ENCODE measurements at places on chromosomes 12 and 14. TPM values are rescaled to one million over a fixed set of nuclear protein-coding genes. Genes with fewer than 3 reads are reported as not detected.

EIF2S1 gene
- polyA plus RNA-seq: 85.2 TPM

GLRX5 gene
- polyA plus RNA-seq: 56.7 TPM

SYCP3 gene
- 1.3 TPM for polyA plus RNA-seq

LRRC43 gene
- polyA plus RNA-seq: 4.3 TPM

MMP17 gene
- 1.9 TPM for polyA plus RNA-seq

MYF6 gene
- 0.31 TPM for polyA plus RNA-seq

CIROP gene
- polyA plus RNA-seq: 0.06 TPM

LRFN5 gene
- polyA plus RNA-seq: 6.5 TPM

STRN3 gene
- polyA plus RNA-seq: 47.0 TPM

- DNase-seq: no peak
Observed at GRCh38 chr14:57974896-57975295, 109.0 kb upstream of the SLC35F4 start.

- no peak for DNase-seq
Observed at GRCh38 chr12:68162374-68162773, 2.8 kb upstream of the IFNG start.

GRCh38 chr14:32469388-32470160, 140.5 kb downstream of the AKAP6 start:
- peak; percentile 37 for DNase-seq

GRCh38 chr12:13227191-13227590, 30.7 kb downstream of the EMP1 start:
- no peak for DNase-seq

GRCh38 chr14:100703386-100704220, 23.1 kb upstream of the DLK1 start:
- no peak for DNase-seq

GRCh38 chr12:92191061-92191460, 45.4 kb upstream of the BTG1 start:
- no peak for DNase-seq

- no peak for DNase-seq
Observed at GRCh38 chr12:96948782-96949181, 41.7 kb downstream of the NEDD1 start.

DNA sequence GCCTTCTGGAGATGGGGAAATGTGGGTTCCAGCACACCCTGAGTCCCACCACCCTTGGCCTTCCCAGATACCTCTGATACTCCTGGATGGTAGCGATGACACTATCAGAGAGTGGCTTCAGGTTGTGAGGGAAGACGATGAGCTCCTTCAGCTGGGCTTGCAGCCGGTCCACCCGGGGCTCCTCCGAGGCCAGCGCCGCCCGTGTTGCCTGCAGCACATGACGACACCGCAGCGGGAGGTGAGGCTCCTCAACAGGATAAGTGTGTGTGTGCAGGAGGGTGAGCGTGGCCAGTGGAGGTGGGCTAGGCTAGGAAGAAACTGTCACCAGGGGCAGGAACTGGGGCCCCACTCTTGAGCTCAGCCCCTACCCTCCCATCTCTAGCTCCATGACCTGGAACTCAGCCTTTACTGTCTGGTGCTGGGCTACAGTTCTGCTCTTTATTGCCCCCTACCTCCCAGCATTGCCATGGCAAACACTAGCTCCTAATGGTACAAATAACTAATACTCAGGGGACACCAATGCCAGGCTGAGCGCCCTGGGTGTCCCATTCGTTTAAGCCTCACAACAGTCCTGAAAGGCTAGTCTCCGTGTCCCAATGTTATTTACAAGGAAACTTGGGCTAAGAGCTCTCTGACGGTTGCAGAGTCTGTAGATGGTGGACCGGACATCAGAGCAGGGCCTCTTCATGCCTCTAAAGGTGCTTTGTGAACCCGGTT, 64.1 kb downstream of the SYNE3 start:
- DNase-seq: no peak

DNA sequence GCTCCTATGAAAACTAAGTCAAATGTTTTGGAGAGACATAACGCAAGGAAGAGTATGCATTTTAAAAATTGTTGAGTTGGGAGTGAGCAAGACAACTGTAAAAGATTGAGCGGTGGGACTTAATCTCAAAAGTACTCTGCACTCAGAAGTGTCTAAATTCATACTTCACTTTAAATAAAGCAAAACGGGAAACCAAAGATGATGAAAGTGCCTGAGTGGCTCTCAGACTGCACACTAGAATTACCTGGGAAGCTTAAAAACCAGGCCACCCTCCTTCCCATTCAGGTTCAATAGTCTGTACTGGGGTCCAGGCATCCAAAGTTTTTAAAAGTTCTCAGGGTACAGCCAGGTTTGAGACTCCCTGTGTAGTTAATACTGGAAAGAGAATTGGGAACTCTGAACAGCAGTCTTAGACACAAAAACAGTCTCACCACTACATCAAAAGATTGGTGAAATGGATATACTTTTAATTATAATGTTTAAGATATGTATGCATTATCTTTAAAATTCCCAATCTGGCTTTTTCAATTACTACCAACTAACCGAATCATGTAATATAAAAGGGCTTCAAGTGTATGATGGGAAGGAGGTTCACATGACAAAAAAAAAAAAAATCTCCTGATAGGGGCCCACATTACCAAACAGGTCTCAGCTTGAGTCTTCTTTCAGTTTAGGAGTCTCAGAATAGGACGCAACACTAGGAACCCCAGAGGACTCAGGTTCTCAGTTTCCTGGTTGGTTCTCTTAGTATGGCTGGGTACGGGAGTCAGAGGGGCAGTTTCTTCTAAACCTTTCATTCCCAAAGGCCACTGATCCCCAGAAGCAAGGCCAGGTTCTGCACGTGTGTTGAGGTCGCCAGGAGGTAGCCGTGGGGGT, 1.0 kb downstream of the HOMEZ start:
- no peak for DNase-seq

GRCh38 chr14:59096303-59096702, 92.2 kb upstream of the DAAM1 start:
- DNase-seq: peak; percentile 49

- peak; percentile 25 for DNase-seq
Observed at GRCh38 chr12:123971770-123972456, 718 bp downstream of the CCDC92 start.

- no peak for DNase-seq
Observed at GRCh38 chr14:79395061-79395460, 816.2 kb downstream of the DIO2 start.

GRCh38 chr12:88258396-88258795, 116.3 kb downstream of the TMTC3 start:
- DNase-seq: no peak

GRCh38 chr12:27383429-27384260, 51.0 kb downstream of the BMAL2 start:
- DNase-seq: peak; percentile 13

GRCh38 chr12:132246997-132247717, 82.2 kb downstream of the GALNT9 start:
- no peak for DNase-seq

DNA sequence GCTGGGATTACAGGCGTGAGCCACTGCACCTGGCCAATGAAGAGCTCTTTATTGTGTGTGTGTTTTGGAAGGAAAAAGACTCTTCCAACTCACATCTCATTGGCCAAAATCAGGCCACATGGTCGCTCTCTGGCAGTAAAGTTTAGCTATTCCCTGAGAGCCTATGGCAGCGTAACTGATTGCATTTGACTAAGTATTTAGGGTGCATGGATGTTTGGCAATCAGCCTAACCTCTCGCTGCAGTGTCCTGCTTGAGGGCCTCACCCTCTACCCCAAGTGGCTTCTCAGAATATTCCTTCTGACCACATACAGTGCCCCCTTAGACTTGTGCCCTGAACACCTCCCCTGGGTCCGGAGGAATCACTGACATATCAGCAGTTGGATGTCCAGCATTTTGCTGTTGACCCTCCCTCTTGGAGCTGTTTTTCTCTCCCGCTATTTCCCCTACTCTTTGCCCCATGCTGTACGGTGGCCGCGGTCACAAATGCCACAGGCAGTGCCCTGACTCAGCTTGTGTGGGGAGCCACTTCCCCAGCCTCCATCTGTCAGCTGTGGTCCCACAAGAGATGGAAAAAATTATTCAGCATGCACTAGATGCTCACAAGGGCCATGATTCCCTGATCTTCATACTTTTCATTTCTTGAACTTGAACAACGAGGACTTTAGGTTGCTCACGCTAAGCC, 9.5 kb downstream of the PHETA1 start:
- DNase-seq: no peak

All from right lung (tissue), 10 donors.